H9 (cell line): ENCODE measurements at places on chromosomes 13 and 19. TPM values are rescaled to one million over a fixed set of nuclear protein-coding genes. Genes with fewer than 3 reads are reported as not detected.

Gene POGLUT2
- total RNA-seq: 23.1 and 23.5 TPM in 2 replicates

Gene ATCAY
- 12.2 and 13.9 TPM in 2 replicates for total RNA-seq

Gene RETN
- not detected in 2 replicates for total RNA-seq

Gene HPN
- total RNA-seq: 9.3 and 10.6 TPM in 2 replicates

Gene CD22
- total RNA-seq: not detected in 2 replicates

Gene AMER2
- total RNA-seq: 0.02 and 0.04 TPM in 2 replicates

Gene CD37
- not detected in 2 replicates for total RNA-seq

DNA sequence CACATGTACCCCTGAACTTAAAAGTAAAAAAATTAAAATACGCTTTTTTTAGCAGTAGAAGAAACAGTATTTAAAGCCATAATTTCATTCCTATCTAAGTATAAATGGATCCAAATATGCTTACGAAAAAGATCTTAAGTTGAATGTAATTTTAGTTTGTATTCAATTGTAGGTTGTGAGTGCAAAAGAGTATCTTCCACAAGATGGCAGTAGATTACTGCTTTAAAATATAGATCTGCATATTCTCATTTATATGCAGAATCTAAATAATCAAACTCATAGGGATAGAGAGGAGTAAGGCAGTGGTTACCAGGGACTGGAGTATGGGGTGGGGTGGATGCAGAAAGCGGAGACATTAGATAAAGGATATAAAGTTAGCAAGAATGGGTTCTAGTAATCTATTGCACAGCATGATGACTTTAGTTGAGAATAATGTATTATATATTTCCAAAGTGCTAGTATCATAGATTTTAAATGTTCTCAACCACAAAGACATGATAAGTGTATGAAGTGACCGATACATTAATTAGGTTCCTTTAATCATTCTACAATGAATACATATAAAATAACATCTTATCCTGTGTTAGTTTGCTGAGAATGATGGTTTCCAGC is 14.2 kb downstream of the OR7A17 start:
- no peak for DNase-seq

DNA sequence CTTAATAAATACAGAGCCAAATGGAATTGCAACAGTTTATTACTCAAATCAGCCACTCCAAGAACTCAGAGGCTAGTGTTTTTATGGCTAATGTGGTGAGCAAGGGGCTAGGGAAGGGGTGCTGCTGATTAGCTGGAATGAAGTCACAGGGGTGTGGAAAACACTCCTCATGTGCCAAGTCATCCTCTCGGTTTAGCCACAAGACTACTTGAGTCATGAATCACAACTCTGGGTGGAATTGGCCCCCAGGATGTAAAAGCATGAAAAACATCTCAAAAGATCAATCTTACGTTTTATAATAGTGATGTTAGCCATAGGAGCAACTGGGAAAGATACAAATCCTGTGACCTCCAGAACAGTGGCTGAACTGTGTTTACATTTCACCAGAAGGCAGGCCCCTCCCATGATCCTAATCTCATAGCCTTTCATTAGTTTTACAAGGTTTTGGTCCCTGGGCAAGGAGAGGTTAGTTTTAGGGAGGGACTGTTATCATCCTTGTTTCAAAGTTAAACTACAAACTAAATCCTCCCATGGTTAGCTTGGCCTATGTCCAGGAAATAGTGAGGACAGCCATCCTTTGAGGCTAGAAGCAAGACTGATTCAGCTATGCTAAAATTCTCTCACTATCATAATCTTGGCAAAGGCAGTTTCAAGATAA is 2020.1 kb upstream of the PCDH20 start:
- DNase-seq: no peak

- peak; percentile 6 for DNase-seq
These were observed 1.2 kb upstream of the CEACAM4 start for GRCh38 chr19:41627966-41628675.

GRCh38 chr13:54637366-54637765 is 1608.8 kb downstream of the OLFM4 start:
- DNase-seq: no peak

- no peak for DNase-seq
These were observed 4.2 kb downstream of the GATAD2A start for GRCh38 chr19:19409631-19410030.

- no peak for DNase-seq
These were observed 4.9 kb upstream of the USE1 start for GRCh38 chr19:17210296-17210695.

DNA sequence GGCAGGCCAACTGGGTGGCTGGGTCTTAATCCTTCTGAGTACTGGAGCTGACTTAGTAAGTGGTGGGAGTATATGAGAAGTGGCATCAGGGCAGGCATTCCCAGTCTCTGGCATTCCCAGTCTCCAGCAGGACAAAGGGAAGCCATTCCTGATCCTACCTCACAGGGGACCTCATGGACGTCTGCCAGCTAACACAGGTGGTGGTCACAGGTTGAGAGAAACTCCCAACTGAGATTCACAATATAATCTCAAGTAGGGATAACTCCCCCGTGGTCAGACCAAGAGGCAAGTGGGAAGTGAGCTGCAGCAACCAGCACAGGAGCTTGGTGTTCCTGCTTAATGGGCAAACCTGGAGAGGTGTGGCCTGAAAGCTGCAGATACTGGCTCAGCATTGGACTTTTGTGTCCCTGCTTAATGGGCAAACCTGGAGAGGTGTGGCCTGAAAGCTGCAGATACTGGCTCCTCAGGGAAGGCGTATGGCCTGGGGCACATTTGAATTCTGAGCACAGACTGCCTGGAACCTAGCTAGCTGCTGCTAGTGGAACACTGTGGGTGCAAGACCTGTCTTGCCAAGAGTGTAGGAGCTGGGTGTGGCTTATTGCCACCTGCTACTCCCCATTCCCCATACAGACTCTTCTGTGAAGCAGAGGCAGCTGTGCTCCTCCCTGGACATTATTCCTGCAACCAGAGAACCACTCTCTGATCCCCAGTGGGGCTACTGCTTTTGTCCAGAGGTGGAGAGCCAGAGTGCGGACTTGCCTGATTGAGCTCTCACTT is 25.9 kb upstream of the OR10H2 start:
- no peak for DNase-seq

- no peak for DNase-seq
These were observed 191.6 kb downstream of the SHISA2 start for GRCh38 chr13:25860265-25860664.

DNA sequence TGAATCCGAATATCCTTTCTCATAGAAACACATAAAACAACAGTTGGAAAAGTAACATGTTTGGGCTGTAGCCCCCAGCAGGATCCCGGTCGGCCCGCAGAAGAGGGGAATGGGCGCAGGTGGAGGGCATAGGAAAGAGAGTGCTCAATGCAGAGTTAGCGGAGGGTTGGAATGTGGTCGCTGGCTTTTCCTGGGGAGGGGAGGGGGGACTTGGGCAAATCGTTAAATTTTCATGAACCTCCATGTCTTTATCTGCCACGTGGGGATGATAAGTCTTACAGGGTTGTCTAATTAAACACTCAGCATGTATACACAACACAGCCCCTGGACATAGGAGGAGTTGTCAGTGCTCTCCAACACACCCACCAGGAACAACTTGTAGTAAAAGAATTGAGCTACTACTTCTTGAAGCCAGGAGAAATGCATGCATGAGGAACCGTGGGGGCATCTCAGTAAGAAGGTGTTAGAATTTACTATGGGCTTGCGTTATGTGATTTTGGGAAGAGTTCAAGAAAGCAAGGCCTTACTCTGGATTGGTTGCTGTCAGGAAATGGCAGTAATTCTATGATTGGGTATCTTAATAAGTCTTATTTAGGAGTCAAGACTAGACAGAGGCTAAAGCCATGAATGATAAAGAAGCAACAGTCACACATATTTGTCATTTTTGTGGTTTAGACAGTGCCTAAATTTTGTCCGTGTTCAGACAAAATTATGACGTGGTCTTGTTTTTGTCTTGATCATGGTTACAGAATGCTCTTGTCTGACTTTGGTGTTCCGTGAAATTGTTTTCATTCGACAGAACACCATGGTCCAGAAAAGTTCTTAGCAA is 671 bp upstream of the SLC46A3 start:
- no peak for DNase-seq

- DNase-seq: no peak
These were observed 22.1 kb downstream of the CD70 start for GRCh38 chr19:6568816-6569215.

GRCh38 chr19:2261438-2262172 is 5.4 kb upstream of the JSRP1 start:
- DNase-seq: no peak

GRCh38 chr13:48151363-48152161 is 56.7 kb upstream of the MED4 start:
- DNase-seq: no peak

GRCh38 chr19:43984687-43985000 is 656 bp downstream of the ZNF155 start:
- no peak for DNase-seq
